ENCODE measurements at places on chromosomes 4 and X.

DNA sequence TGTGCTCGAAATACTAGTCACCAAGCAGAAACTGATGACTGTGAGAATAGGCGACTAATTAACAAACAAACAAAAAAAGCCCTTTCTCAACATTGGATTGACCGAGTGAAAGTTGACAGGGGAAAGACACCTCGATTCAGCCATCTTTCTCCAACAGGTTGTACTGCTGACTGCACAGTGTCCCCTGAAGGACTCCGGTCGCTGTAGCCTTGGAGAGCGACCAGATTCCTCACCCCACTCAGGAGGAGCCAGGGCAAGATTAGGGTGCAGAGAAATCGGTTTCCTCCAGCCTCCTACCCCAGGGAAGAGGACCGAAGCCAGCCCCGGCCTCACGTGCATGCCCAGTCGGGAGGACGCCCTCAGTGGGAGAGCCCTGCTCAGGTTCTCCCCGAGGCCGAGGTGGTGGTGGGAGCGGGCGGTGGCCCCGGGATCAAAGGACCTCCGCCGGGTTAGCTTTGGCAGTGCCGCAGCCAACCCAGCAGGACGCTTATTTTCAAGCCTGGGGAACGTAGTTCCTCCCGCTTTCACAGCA lies 1.1 kb upstream of the RAP1GDS1 start:
- no peak for DNase-seq

GRCh38 chr4:53557669-53558064 lies 33.6 kb downstream of the LNX1 start:
- no peak for DNase-seq

- no peak for DNase-seq
These were observed 154.7 kb downstream of the RAB28 start for GRCh38 chr4:13329340-13329850.

GRCh38 chr4:79281566-79282359 lies 44.1 kb downstream of the NAA11 start:
- no peak for DNase-seq

- DNase-seq: no peak
These were observed 301.4 kb upstream of the AADAT start for GRCh38 chr4:170391066-170391740.

- DNase-seq: no peak
These were observed 23.9 kb upstream of the MSN start for GRCh38 chrX:65643531-65644052.

- peak; percentile 39 for DNase-seq
These were observed 947 bp upstream of the RPL10 start for GRCh38 chrX:154396973-154397887.

DNA sequence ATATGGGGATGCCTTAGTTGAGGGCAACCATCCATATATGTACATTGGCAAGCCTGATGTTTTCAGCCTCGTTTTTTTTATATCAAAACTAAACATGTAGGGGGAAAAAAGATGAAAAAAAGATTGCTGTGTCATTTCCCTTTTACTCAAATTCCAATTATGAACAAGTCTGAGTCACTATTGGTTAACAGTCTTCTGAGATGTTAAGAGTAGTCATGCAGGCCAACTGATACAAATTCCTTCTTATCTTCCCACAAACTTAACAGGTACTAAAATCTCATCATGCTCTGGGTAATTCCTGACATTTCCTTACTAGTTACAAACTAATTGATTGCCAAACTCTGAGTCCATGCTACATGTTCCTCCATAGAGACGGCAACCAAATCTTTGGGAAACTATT lies 222.1 kb downstream of the FRMPD4 start:
- DNase-seq: no peak

- no peak for DNase-seq
These were observed 323.9 kb upstream of the PRPS2 start for GRCh38 chrX:12467321-12467720.

DNA sequence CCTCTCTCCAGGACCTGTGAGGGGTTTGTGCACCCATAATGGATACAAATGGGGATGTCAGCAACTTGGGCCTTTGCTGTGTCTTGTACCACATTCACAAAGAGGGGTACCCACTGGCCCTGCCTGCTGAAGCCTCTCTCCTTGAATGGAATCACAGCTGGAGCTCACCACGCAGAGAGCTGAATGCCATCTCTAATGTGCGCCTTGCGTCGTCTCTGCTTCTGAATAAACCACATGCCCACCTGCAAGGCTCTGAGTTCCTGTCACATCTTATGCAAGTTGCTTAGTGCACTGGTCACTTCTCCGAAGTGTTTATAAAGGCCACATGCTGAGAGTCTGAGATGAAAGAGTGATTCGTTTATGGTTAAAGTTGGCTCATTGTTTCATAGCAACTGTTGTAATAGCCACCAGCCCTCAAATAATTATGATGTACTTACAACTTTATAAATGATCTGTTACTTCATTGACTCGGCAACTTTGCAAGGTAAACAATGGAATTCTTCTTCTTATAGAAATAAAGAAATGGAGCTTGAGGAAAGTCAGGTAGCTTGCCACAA lies 6.2 kb upstream of the PUDP start:
- no peak for DNase-seq

- DNase-seq: no peak
These were observed 8.0 kb downstream of the PRSS12 start for GRCh38 chr4:118344801-118345200.

DNA sequence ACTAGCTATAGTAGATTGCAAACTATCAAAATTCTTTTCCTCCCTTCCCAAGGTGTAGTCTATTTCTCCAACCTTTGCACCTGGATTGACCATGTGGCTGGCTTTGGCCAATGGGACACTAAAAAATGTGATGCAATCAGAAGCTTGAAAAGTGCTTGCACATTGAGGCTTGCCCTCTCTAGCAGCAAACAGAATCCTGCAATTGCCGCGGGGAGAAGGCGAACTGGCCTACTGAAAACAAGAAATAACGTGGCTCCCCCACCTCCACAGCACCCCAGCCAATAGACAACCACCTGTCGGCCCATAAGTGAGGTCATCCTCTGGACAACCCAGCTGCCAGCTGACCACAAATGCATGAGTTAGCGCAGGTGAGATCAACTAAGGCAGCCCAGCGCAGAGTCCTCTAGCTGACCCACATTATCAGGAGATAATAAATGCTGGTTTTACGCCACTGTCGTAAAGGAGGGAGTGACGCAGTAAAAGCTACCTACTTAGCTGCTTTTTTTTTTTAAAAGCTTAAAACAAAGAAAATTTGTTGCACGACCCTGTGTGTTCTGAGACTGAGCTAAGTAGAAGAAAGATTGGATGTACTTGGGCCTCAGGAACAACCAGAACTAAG lies 95.2 kb downstream of the GK start:
- no peak for DNase-seq

- DNase-seq: no peak
These were observed 29.8 kb upstream of the H2AZ1 start for GRCh38 chr4:99979872-99980271.
